ENCODE measurements at places on chromosomes 11 and 22.

GRCh38 chr11:47244448-47245350, 3.9 kb downstream of the ACP2 start:
- DNase-seq = no peak

DNA sequence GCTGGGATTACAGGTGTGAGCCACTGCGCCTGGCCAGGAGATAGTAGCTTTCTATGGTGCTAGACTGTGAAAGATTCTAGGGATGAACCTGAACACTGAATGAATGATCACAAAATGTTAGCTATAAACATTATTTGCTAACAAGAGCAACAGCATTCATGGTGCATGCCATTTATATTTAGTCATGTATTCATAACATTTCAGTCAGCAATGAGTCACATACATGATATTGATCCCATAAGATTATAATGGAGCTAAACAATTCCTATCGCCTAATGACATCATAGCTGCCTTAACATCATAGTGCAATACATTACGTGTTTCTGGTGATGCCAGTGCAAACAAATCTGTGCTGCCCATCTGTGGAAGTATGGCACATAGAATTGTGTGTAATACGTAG, 164.1 kb downstream of the ARHGAP42 start:
- DNase-seq = no peak

DNA sequence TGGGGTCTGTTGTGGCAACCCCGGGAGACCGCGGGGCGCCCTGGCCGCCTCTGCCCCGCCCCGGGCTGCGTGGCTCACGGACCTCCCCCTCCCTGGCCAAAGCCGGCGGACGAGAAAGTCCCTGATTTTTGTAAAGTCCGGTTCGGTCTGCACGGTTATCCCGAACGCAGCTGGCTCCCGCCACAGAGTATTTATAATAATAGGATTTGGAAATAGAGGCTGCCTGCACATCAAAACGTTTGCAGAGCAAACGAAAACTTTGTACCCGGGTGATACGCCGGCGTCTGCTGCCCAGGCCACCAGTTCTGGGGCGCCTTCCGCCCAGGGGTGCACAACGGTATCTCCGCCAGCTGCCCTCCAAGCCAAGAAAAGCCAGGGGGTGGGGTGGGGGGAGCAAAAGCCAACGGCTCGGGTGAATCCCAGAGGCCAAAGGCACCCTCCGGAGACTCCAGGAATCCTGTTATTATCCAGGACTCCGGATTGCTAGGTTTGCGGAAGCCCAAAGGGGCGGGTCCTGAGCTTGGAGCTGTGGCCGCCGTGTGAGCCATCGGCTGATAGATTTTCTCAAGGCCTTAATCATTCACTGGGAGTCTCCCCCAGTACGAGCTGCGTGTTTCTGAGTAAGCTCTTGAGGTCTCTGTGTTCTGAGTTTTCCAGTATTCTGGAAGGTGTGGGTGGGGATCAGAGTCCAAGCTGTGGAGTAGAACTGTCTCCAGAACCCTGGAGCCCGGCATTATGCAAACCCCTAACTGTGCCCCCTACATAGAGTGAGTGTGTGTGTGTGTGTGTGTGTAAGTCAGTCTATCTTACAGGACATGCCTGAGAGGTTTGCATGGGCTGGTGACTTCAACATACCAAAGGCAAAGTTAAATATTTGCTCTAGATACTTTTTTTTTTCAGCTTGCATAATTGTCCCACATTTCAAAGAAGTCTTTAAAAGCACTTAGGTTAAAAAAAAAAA, 673 bp upstream of the SHANK2 start:
- DNase-seq = peak; percentile 78

GRCh38 chr22:45582236-45582954, 79.7 kb downstream of the FBLN1 start:
- DNase-seq = no peak

DNA sequence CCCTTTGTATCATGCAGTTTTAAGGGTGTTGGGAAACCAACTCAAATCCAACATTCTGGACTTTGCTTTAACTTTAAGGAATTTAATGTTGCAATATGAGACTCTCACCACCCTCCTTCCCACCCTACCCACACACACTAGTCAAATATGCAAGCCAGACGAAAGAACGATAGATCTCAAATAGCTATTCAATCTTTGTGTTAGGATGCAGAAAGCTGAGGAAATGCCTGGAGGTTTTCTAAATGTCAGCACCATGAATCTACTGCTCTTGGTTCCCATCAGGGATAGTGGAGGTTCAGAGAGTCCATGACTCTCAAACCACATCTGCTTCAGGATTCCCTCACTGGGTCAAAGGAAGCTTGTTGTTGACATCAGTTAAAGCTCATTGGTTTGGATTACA, 33.7 kb downstream of the EXPH5 start:
- DNase-seq = peak; percentile 80

DNA sequence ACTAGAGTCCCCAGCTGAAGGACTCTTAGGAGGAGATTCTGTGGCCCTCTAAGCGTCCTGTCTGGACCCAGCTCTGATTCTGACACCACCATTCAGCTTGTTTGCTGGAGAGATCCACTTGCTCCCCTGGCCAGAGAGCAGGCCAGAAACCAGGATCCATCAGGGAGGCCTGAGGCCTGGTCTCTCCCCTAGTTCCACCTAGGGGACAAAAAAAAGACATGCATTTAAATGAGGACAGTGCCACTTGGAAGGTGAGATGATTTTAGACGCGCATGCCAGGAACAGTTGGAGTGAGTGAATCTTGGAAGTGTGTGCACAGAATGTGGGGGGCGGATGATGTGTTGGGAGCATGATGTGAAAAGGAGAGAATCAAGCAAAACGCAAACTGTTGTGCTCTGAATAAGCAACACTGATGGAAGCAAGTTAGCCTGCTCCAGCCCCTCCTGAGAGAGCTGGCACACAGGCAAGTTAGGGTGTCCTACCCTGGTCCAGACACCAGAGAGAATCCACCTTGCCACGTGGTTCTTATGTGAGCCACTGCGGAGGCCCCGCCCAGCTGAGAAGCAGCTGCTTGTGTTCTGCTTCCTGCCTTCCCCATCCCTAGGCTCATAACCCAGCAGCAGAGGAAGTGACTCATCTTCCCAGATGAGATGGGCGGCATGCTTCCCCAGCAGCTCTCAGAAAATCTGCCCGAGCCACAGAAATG, 8.0 kb upstream of the SLCO2B1 start:
- peak; percentile 96 for DNase-seq

DNA sequence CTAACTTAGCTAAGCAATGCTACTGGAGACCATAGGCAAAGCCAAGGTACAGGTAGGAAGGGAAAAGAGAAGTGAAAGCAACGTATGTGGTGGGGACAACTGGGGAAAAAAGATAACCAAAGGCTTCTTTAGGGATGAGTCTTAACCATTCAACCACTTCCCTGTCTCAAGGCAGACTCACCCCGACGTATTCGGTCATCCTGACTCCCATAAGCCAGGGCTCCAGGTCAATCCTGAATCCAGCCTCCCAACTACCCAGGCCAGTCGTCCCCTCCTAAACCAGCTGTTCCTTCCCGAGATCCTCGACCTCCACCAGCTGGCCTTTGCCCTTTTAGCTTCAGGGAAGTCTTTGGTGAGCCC, 330 bp downstream of the ACP2 start:
- DNase-seq = peak; percentile 43

- DNase-seq = no peak
Measured at GRCh38 chr11:75194147-75194546, 43.2 kb downstream of the SLCO2B1 start.

GRCh38 chr11:66280428-66280827, 2.5 kb downstream of the CNIH2 start:
- DNase-seq = no peak

DNA sequence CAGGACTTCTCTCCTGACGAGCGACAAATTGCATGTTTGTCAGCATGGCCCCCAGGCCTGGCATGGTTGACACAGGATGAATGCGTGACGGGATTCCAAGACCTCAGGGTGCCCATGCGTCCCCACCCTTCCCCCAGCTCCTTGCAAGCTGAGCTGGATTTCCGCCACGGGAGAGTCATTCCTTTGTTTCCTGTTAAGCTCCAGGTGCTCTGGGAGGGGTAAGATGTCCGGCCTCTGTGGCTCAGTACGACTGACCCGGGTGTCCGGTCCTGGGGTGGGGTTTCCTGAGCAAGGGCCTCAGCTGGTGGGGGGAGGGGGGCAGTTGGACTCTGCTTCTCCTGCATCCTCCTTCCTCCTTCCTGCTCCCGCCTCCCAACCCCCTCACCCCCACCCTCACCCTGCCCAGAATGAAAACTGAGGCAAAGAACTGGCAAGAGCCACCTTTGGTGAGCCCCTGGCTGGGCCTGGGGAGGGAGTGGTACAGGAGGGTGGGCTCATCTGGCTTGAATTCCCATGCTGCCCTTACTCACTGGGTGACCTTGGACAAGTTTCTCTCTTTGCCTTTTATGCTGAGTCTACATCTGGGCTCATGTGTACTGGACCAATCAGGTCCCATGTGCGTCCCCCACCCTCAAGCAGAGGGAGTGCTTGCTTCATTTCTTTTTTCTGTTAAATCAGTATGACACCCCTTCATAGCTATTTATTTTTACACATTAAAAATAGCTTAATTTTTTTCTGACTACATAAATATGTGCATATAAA, 2.5 kb downstream of the CDC42EP2 start:
- peak; percentile 66 for DNase-seq

DNA sequence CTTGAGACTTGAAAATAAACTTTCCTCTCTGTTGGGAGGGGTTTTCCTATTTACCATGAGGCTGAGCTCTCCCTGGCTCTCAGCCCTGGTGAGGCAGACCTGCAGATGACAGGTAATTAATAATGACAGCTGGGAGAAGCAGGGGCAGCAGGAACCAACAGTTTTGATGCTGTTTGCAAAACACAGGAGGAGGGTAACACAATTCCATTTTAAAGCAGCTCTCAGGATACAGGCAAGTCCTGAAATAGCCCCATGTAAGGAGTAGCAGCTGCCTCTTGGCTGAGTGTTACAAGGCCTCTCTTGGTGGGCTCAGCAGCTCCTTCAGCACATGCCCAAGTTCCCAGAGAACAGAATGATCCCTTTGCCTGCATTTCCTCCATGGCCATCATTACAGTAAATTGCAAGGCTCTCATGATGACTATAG, 13.3 kb downstream of the PARVA start:
- no peak for DNase-seq

- no peak for DNase-seq
Measured at GRCh38 chr11:12840871-12841660, 166.8 kb downstream of the TEAD1 start.

DNA sequence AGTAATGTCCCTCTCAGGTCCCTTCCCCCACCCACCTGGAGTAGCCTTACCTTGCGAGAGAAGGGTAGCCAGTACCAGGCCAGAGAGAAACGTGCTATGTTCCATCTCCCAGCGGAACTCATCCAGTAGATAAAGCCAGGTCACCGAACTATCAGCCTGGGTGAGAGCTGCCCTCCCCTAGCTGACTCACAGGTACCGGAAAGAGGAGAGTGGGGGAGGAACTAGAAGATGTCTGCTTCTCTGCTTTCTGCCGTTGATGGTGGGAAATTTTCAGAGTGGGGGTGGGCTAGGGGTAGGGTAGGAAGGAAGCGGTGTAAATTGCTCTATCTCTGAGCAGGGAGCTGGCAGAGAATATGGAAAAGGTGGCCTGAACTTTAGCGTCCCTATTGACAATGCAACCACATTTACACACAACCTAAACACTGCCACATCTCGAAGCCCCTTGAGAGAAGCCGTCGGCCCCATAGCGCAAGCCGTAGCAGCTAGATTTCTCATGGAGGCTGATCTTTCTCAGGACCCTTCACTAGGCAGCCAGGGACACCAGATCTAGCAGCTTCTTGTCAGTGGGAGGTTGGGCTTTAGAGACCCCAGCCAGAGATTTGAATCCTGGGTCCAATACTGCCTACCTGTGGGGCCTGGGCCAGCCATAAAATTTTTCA, at the start of gene CD3D:
TSS of gene CD3D (minus strand) at position 203 of the 659 bp plus-strand sequence. CDS start at position 105, 98 bp downstream.
- DNase-seq = no peak

- no peak for DNase-seq
Measured at GRCh38 chr11:110219006-110219785, 77.2 kb downstream of the RDX start.

DNA sequence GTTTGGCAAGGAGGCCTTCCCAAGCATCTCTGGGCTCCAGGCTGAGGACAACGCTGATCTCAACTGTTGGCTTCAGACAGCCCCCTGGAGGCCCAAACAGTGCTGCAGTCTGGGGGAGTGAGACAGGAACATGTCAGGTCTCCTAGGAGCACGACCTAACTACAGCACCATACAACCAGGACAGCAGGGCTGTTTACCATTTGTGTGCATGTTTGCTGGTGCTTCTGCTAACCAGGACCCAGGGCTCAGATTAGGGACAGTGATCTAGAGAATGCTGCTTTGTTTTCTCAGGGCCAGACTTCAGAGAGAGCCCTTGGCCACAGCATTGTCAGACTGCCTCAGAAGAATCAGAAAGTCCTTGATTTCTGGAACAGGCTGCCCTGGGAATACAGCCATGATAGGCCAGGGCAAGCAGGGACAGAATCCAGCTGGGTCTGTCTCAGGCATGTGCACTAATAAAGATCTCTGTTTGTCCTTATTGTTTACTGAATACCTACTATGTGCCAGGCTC, 126.5 kb downstream of the VPREB1 start:
- DNase-seq = no peak

DNA sequence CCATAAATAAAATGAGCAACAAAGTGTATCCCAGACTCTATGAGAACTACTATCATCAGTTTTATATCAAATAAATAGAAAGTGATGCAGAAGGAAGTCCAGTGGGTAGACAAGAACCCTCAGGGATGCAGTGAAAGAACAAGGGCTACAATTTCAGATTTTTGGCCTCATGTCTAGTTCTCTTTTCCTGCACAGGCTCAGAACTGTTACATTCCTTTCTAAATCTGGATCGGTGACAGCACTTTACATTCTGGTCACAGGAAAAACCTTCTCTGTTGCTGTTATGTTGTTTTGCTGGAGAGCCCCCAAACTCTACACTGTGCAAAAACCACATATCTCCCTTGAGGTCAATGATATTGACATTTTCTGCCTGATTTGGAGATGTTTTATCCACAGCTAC, 108.8 kb upstream of the ANO5 start:
- DNase-seq = no peak

Measured in GM03348 (cell line).